Naive thymus-derived CD4-positive, alpha-beta T cell (primary cell): ENCODE measurements at places on chromosomes 7 and 10. TPM values are rescaled to one million over a fixed set of nuclear protein-coding genes. Genes with fewer than 3 reads are reported as not detected.

- no peak for DNase-seq
Observed at GRCh38 chr7:4399596-4399995, 282.5 kb upstream of the FOXK1 start.

DNA sequence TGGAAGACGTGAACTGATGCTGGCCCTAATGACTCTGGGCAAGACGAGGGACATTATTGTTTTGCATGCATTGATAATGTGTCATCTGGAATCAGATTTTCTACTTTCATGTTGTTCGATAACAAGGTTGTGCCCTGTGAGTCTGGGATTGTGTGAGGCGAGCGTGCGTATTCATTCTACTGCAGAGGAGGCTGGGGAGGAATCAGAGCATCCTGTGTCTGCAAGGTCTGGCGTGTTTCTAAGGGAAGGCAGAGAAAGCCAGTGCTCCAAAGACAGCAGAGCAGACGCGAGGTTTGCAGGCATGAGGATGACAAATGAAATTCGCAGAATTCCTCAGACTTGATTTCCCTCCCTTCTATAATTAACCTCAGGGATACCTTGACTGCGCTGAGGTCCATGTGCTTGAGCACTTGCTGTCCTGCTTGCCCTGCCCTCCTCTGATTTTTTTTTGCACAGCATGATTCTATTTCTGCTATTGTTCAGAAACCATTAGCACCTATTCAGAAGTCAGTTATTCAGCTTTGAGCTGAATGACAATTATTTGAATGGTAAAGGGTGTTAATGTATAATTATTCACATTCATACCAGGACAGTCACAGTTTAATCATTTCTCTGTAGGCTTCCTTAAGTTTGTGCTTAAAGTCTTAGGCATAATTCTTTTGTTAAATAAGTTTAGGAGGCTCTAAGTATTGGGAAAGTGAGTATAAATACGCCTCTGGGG, 233.6 kb downstream of the EBF3 start:
- DNase-seq: no peak

DNA sequence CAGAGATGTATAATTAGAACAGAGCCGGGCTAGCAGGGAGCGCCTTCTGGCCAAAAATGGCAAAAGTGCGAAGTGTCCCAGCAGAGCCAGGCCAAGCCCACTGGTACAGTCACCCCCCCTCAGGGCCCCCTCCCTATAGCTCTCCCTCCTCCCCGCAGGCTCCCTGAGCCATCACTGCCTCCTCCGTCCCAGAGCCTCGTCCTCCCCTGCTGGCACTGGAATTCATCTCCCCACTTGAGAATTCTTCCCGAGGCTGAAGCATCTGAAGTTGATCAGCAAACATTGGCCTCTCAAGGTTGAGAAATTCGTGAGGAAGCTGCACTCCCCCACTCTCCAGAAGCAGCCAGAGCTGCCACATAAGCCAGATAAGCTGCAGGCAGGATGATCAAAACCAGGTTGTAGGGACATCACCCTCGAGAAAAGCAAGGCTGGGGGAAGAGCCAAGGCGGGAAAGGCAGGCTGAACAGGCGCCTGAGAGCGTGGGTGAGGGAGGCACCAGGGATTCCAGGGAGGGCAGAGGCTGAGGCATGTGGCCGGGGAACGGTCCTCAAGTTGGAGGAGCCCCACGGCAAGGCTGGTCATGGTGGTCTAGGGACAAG, 23.4 kb downstream of the CAMK2G start:
- DNase-seq: no peak

DNA sequence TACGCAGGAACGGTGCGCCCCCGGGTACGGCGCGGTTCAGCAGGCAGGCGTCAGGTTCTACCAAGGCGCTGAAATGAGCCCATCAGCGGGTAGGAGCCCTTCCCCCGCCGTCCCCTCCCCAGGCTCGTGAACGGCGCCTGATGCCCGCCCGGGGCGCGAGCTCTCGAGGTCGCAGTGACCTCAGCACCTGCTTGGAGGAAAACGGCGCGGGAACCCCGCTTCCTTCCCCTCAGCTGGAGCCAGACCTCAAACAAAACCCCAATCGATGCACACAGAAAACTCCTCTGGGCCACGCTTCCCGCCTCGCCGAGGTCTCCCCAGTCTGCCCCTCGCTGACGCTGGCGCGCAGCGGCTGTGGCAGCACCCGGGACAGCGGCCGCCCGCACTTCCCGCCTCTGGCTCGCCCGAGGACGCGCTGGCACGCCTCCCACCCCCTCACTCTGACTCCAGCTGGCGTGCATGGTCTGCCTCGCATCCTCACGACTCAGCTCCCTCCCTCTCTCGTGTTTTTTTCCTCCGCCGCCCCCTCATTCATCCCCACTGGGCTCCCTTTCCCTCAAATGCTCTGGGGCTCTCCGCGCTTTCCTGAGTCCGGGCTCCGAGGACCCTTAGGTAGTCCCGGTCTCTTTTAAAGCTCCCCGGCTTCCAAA, 514 bp upstream of the GAD2 start:
- DNase-seq: peak; percentile 40

GRCh38 chr7:132575419-132575981, 770 bp downstream of the PLXNA4 start:
- DNase-seq: peak; percentile 29

- peak; percentile 22 for DNase-seq
Observed at GRCh38 chr10:29392376-29393021, 103.6 kb downstream of the LYZL1 start.

DNA sequence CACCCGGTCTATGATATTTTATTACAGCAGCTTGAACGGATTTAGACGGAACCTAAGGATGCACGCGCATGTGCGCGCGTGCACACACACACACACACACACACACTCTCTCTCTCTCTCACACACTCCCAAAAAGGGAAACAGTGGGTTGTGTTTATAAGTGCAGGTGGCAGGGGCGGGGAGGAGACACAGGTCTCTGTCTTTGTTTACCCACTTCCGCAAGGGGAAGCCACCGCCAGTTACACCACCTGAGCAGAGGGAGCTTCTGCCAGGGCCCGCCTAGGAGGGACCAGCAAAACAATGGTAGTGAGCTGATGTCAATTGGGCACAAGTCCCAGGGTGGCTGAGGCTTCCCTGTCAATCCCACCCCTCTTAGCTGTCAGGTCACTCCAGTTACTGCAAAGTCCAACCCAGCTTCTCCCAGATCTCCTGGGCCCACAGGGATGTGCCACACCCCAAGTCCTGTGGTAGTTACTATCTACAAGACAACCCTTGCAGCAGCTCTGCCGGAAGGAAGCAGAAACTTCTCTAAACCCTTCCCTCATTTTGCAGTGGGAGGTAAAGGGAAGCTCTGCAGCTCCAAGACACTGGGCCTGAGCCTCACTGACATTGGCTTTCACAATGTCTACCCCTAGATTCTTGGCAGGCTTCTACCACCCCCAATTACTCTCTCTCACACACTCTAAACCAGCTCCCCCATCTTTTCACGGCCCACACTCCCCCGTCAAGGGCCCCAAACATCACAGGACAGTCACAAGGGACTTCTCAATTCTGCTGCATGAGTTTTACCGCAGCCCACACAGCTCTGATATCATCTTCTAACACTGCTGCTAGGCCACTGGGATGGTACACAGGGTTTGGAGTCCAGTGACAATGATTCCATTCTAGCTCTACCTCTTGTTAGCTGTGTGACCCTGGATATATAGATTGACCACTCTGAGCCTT, 17.6 kb downstream of the ANXA11 start:
- peak; percentile 93 for DNase-seq

GRCh38 chr7:149223176-149223575, 16.3 kb upstream of the ZNF212 start:
- no peak for DNase-seq

GRCh38 chr7:100963386-100963785, 6.0 kb upstream of the MUC12 start:
- no peak for DNase-seq

GRCh38 chr10:106439366-106439765, 725.1 kb downstream of the SORCS1 start:
- DNase-seq: no peak

GRCh38 chr7:116782177-116782711, 80.1 kb upstream of the CAPZA2 start:
- no peak for DNase-seq

DNA sequence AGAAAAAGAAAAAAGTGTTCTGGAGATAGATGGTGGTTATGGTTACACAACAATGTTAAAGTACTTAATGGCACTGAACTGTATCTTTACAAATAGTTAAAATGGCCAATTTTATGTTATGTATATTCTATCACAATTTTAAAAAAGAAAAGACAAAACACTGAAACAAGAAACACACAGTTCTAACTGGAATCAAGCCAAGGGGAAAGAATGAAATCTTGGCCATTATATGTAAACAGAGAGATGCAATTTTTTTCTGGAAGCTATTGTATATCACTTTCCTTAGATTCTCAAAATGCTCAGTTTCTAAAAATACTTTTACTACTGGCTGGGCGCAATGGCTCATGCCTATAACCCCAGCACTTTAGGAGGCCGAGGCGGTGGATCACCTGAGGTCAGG, 4.1 kb downstream of the COA1 start:
- DNase-seq: no peak

- DNase-seq: no peak
Observed at GRCh38 chr10:49033939-49034338, 81.4 kb downstream of the VSTM4 start.

- DNase-seq: no peak
Observed at GRCh38 chr7:121023194-121023593, 34.7 kb downstream of the CPED1 start.

- no peak for DNase-seq
Observed at GRCh38 chr7:103996639-103997038, 7.2 kb upstream of the RELN start.

- no peak for DNase-seq
Observed at GRCh38 chr7:26398756-26399509, 107.3 kb downstream of the SNX10 start.

DNA sequence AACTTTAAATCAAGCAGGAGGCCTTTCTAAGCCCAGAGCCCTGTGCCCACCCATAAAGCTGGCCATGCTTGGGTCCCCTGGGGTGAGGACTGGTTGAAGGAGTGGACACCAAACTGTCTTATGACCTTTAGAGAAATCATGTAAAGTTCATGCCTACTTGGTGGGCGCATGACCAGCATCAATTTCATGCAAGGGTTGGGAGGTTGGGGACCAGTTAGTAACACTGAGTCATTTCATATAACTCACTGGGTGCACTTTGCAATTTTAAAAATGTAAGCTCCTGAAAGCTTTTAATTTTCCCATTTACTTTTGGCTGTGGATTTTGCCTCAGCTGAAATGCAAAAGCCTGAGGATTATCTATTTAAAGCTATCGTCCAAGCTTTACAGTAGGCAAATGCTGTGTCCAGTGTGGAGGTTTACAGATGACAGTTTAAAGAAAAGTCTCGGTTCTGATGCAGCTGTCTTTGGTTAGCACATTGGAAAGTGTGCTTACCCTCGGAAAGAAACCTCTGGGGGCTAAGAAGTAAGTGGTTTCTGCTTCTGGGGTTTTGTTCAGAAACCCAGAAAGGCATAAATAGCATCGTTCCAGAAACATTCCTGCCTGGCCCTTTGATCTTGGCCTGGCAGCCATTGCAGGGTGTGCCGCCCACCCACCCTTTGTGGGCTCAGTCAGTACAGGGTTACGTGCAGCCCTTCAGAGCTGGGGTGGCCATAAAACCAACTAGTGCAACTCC, 48.8 kb upstream of the CHST15 start:
- DNase-seq: no peak

- no peak for DNase-seq
Observed at GRCh38 chr7:43771128-43771527, 12.6 kb downstream of the BLVRA start.

GRCh38 chr10:97020452-97021400, 165.0 kb downstream of the SLIT1 start:
- no peak for DNase-seq

DNA sequence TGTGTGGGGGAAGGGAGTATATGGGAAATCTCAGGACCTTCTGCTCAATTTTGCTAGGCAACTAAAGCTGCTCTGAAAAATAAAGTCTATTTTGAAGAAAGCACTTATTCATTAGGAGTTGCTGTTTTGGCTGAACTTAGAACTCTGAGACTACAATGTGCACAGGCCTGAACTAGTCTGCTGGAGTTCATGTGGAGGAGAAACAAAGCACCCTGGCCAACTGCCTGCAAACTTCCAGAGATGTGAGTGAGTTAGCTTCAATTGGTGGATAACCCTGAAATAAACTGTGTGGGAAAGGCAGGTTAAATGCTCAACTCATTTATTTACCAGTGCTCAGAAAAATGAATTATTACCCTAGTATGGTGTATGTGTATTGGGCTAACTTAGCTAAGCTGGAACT, 17.3 kb upstream of the FAM241B start:
- DNase-seq: no peak

- no peak for DNase-seq
Observed at GRCh38 chr10:31116226-31116625, 84.6 kb upstream of the ZNF438 start.

- no peak for DNase-seq
Observed at GRCh38 chr10:131781076-131781475, 119.7 kb upstream of the PPP2R2D start.

- no peak for DNase-seq
Observed at GRCh38 chr10:98676895-98677294, 230.2 kb upstream of the HPS1 start.

GRCh38 chr7:43695365-43695764, 34.0 kb downstream of the COA1 start:
- DNase-seq: no peak

- DNase-seq: no peak
Observed at GRCh38 chr7:34165927-34166550, 260.7 kb downstream of the BMPER start.

DNA sequence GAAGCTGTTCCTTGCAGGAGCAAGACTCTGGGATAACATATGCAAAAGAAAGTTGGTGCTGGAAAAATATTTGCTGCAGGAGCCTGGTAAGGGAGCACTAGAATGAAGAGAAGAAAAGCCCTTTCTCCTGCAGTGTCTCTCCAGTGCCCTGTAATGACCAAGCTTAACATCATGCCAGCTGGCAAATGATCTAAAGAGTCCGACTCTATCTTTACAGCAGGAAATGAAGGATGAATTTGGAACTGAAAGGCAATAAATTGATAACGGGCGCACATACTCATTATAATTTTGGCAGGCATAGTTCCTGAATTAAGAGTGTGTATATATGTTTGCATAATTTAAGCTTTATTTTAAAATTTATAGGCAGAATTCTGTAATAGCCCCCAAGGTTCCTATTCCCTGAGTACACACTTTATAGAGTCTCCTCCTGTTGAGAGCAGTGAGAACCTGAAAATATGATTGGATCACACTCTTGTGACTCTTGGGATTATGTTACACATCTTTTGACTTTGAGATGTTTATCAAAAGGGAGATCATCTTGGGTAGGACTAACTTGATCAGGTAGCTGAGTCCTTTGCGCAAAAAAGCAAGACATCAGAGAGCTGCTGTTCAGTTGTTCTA, 299.0 kb upstream of the MBL2 start:
- no peak for DNase-seq

GRCh38 chr10:3106928-3107425, 39.6 kb downstream of the PFKP start:
- no peak for DNase-seq

ZEB1 gene
- total RNA-seq: 77.5 TPM

OR2A7 gene
- total RNA-seq: 4.5 TPM

CC2D2B gene
- total RNA-seq: 0.64 TPM

SORBS1 gene
- total RNA-seq: 1.6 TPM

GPR22 gene
- total RNA-seq: not detected

KCP gene
- not detected for total RNA-seq

OR2A12 gene
- total RNA-seq: not detected in 2 replicates

AVPI1 gene
- total RNA-seq: 2.2 TPM

DPP6 gene
- total RNA-seq: not detected

LIPF gene
- total RNA-seq: not detected

BTBD16 gene
- total RNA-seq: not detected in 2 replicates

WDR91 gene
- total RNA-seq: 37.0 TPM
